ENCODE measurements at places on chromosomes 13 and 19.

- H3K27me3 ChIP-seq: no peaks in the 10 kb centered on the region
- H3K4me3 ChIP-seq: no peak overlapping the region
- no peak for DNase-seq
- H3K4me1 ChIP-seq: no peaks in the 10 kb centered on the region
- H3K27ac ChIP-seq: no peak overlapping the region
Observed at GRCh38 chr13:74018062-74018431, 116.2 kb downstream of the KLF12 start.

- no peaks in the 10 kb centered on the region for H3K4me1 ChIP-seq
- no peak for DNase-seq
- H3K36me3 ChIP-seq: no peaks in the 10 kb centered on the region
- no peak overlapping the region for H3K27ac ChIP-seq
Observed at GRCh38 chr13:108948251-108948671, 318.9 kb downstream of the MYO16 start.

GRCh38 chr13:99132295-99132835, 68.3 kb upstream of the UBAC2 start:
- H3K36me3 ChIP-seq: no peaks in the 10 kb centered on the region
- H3K27ac ChIP-seq: no peak overlapping the region
- no peak overlapping the region for H3K4me3 ChIP-seq
- no peak for DNase-seq
- H3K4me1 ChIP-seq: no peaks in the 10 kb centered on the region
- H3K27me3 ChIP-seq: no peaks in the 10 kb centered on the region

GRCh38 chr13:99144306-99144705, 56.3 kb upstream of the UBAC2 start:
- no peak overlapping the region for H3K27ac ChIP-seq
- no peaks in the 10 kb centered on the region for H3K27me3 ChIP-seq
- no peaks in the 10 kb centered on the region for H3K36me3 ChIP-seq
- no peaks in the 10 kb centered on the region for H3K4me1 ChIP-seq
- DNase-seq: no peak
- no peak overlapping the region for H3K4me3 ChIP-seq

- H3K4me3 ChIP-seq: no peak overlapping the region
- peaks cover 25% of the 10 kb centered on the region for H3K36me3 ChIP-seq
- H3K4me1 ChIP-seq: peaks cover 27% of the 10 kb centered on the region
- DNase-seq: no peak
Observed at GRCh38 chr19:11179716-11180297, 17.5 kb downstream of the KANK2 start.

- H3K36me3 ChIP-seq: no peaks in the 10 kb centered on the region
- H3K27ac ChIP-seq: no peak overlapping the region
- no peaks in the 10 kb centered on the region for H3K27me3 ChIP-seq
- DNase-seq: no peak
- H3K4me1 ChIP-seq: no peaks in the 10 kb centered on the region
Observed at GRCh38 chr13:38417727-38418126, 68.1 kb downstream of the UFM1 start.

- H3K27me3 ChIP-seq: no peaks in the 10 kb centered on the region
- DNase-seq: no peak
- H3K4me3 ChIP-seq: no peak overlapping the region
- no peaks in the 10 kb centered on the region for H3K4me1 ChIP-seq
- no peak overlapping the region for H3K27ac ChIP-seq
- no peaks in the 10 kb centered on the region for H3K36me3 ChIP-seq
Observed at GRCh38 chr13:85693889-85694511, 105.2 kb downstream of the SLITRK6 start.

GRCh38 chr13:113566227-113566561, 18.4 kb upstream of the TFDP1 start:
- no peak for DNase-seq
- H3K4me3 ChIP-seq: no peak overlapping the region
- H3K27ac ChIP-seq: no peak overlapping the region
- no peaks in the 10 kb centered on the region for H3K36me3 ChIP-seq
- no peaks in the 10 kb centered on the region for H3K27me3 ChIP-seq
- H3K4me1 ChIP-seq: no peaks in the 10 kb centered on the region
